ENCODE measurements at places on chromosomes 11 and 22.

- no peak for DNase-seq
These were observed 78.3 kb downstream of the MICAL3 start for GRCh38 chr22:17945888-17946648.

- DNase-seq: no peak
These were observed 12.2 kb downstream of the MRGPRF start for GRCh38 chr11:69000831-69001242.

- no peak for DNase-seq
These were observed 256.0 kb upstream of the SESN3 start for GRCh38 chr11:95486979-95487378.

DNA sequence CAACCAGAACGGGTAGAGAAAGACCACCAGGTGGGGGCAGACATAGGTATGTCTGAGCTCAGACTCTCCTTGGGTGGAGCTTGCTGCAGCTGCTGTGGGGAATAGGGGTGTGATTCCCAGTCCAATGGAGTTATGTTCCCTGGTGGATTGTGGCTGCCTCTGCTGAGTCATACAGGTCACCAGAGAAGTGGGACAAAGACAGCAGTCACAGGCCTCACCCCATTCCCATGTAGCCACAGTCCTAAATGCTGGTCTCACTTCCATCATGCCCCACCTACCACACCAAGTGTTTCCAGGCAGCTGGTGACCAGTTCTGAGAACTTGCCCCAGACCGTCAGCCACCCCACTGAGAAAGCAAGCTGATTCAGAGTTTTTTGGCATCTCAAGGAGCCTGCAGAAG, 17.5 kb downstream of the OR52E5 start:
- no peak for DNase-seq

- no peak for DNase-seq
These were observed 19.5 kb upstream of the SIK3 start for GRCh38 chr11:117117681-117118080.

DNA sequence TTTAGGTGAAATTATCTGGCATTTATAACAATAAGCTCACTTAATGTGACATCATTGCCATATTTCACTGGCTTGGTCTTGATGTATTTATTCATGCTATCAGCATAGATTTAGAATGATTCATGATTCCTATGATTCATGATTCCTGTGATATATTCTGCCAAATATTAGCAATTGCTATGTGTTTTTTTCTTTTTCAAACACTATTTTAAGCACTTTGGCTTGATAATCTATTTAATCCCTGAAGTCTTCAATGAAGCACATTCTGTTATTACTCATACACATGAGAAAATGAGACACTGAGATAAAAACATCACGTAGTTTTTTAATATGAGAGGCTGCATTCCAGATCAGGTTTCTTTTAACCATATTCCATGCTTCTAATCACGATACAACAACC, 78.5 kb downstream of the LUZP2 start:
- DNase-seq: no peak

GRCh38 chr11:2380807-2381350, 3.8 kb downstream of the CD81 start:
- no peak for DNase-seq

- no peak for DNase-seq
These were observed 6.1 kb downstream of the SREBF2 start for GRCh38 chr22:41838842-41839618.

GRCh38 chr22:20299746-20300136, 20.1 kb downstream of the DGCR6L start:
- no peak for DNase-seq

DNA sequence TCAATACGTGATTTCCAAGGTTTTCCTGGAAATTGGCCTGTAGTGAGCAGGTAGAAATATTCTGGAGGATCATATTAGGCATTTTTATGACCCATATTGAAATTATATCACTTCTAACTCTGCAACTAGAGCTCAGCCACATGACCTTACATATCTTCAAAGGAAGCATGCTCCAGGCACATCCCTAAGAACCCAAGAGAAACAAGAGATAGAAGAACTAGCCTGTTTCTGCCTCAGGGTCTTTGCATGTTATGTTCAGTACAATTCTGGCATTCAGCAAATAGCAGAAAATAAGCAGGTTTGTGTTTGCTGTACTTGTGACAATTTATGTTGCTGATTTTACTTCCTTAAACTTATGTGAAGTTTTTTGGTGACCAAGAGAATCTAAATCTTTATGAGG, 663.7 kb upstream of the ANO5 start:
- no peak for DNase-seq

- no peak for DNase-seq
These were observed 3.8 kb upstream of the TBRG1 start for GRCh38 chr11:124618863-124619262.

DNA sequence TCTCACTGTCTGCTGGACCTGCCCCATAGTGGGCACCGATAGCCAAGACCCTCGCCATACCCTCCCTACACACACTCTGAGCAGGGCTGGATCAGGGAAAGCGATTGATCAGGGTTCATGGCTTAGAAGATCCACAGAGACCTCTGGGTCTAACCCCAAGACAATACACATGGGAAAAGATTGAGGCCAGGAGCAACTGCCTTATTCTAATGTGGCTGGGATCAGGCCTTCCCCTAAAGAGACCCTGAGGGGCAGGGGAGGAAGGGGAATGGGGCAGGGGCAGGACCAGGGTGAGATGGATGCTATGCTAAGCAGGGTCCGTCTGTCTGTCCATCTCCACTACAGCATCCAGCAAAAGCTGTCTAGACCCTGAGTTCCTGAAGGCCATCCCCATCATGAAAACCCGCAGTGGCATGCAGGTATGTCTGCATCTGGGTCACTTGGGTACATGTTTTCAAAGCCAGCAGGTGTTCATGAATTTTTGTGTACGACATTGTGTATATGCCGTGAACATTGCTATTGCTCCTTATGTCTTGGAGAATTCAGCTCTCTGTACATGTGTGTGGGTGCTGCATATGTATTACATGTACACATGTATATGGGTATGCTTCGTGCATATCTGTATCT, 15.3 kb upstream of the RELT start:
- DNase-seq: no peak

- no peak for DNase-seq
These were observed 53.3 kb downstream of the NTM start for GRCh38 chr11:131423688-131424087.

DNA sequence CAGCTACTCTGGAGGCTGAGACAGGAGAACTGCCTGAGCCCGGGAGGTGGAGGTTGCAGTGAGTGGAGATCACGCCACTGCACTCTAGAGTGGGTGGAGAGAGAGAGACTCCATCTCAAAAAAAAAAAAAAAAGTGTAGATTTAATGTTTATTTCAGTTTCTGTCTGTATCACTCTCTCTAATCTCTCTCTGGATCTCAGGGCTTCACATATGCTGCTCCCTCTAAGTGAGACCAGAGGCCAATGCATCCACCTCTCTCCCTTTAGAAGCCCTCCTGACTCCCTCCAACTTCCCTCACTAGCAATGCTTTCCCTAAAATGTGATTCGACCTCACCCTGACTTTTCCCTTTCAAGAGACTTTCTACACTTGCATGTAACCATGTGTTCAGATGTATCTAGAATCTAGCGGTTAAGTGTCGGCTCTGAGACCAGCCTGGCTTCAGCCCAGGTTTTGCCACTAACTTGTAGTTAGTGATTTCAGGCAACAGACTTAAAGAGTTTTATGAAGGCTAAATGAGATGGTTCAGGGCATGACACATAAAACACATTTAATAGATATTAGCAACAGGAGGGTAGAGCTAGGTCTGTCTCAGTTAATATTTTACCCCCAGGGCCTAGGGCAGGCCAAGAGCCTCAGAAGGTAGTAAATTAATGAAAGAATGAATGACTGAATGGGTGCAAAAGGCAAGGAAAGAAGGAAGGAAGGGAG, 364.3 kb downstream of the LARGE1 start:
- no peak for DNase-seq

- DNase-seq: no peak
These were observed 54.8 kb downstream of the UVRAG start for GRCh38 chr11:75869661-75870455.

- no peak for DNase-seq
These were observed 2.2 kb downstream of the SPCS2 start for GRCh38 chr11:74951226-74951625.

DNA sequence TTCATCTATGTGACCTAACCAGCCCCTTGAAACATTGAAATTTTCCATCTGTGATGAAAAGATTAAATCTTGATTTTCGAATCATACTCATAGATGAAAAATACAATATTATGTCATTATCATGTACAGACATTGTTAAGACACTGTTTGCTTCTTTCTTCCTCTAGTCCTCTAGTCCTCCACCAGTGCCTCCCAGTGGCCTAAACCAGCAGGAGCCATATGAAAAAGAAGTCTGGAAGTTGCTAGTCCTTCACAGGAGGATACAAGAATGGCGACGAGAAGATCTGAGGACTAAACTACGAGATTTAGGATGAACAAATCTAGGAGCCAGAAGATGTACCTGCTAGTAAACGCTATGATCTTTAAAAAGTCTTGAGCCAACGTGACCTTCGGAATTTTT, 134.1 kb downstream of the SLC17A6 start:
- DNase-seq: no peak

GRCh38 chr11:83599066-83599465, 312.9 kb upstream of the CCDC90B start:
- no peak for DNase-seq

GRCh38 chr22:30572840-30573593, 1.4 kb downstream of the GAL3ST1 start:
- DNase-seq: no peak

- no peak for DNase-seq
These were observed 78.2 kb downstream of the KCNC1 start for GRCh38 chr11:17812865-17813187.

- no peak for DNase-seq
These were observed 228.3 kb downstream of the FAM181B start for GRCh38 chr11:82505379-82505778.

GRCh38 chr22:39315389-39315788, 4.0 kb downstream of the RPL3 start:
- no peak for DNase-seq

DNA sequence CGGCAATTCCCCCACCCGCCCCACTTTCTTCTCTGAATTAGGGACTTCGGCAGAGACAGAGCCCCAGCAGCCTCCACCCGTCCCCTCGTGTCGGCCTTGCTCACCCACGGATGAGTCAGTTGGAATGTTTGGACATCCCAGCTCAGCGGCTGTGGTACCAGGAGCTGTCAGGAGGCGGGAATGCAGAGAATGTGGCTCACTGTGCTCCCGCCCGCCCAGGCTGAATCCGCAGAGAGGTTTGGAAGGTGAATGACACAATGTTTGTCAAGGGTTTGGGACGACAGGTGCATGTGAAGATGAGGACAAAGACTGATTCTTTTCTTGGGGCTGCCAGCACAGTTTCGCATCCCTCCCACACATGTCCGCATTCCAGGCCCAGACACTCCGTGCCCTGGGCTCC, 39.6 kb downstream of the LIF start:
- DNase-seq: no peak

- no peak for DNase-seq
These were observed 946.0 kb downstream of the FAM181B start for GRCh38 chr11:81787584-81788049.

- DNase-seq: no peak
These were observed 34.0 kb downstream of the TBCEL start for GRCh38 chr11:121057922-121058321.

- DNase-seq: no peak
These were observed 119.2 kb downstream of the TIMP3 start for GRCh38 chr22:32920734-32921133.

DNA sequence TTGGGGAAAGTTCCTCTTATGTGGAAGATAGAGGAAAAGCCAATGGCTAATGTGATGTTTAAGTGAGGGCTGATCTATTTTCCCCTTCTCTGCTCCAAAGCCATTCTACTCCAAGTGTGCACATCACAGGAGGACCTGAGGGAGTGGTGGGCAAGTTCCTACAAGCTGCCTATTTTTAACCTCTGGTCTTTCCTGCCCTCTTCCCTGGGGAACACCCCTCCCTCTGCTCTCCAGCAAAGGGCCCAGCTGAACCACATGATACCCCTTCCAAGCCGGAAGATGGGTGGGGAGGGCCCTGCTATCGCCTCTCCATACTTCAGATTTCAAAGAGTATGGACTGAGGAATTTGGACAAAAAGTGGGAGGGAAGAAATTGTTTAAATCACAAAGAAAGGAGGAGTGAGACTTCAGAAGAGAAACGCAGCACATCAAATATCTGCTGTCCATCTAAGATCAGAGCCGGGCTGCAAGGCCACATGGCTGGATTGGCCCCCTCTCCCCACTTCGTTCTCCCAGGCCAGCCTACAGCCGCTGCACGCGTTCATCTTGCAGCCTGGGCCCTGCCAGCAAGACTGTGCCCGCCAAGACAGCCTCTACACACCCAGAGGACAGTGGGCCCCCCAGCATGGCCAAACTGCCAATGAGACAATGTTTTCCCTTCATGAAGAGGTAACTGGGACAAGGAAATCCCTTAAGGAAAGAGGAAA, 77.5 kb downstream of the MICAL3 start:
- no peak for DNase-seq

GRCh38 chr11:72724021-72724551, 28.1 kb downstream of the ARAP1 start:
- no peak for DNase-seq

DNA sequence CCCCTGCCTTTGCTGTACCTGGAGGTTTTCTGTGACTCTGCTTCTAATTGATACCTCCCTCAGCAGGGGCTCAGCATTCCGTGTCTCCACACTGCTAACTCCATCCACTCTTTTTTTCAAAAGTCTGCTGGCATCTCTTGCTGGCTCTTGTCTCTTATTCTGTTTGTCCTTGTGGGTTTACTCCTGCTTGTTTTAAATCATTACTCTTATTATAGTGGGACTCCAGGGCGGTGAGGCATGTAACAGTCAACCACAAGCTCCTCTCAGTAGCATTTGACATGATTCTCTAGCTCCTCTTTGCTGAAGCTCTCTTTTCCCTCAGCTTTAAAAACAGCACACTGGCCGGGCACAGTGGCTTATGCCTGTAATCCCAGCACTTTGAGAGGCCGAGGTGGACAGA, 260.2 kb upstream of the NARS2 start:
- no peak for DNase-seq

DNA sequence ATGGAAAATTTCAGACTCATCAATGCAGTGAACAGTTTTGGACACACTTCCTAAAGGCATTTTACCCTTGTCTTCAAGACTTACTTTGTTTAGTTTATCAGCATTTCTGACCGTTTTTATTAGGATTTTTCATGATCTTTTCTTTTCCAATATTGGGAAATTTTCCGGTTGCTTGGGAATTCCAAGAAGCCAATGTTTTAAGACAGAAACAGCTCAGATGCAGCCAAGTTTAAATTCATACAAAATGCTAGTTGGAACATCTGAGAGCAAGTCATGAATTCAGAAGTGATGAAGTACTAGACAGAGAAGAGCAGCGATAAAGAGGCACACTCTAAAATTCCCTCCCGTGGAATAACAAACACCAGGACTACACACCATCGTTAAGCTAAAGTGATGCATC, 68.6 kb downstream of the RAB38 start:
- DNase-seq: no peak

All from activated naive CD4-positive, alpha-beta T cell treated with Interleukin-2 at 50 U/mL for 16 hours (primary cell).